ENCODE measurements at places on chromosomes 7 and 10.

- no peak for DNase-seq
Measured at GRCh38 chr7:135748770-135749169, at the start of gene FAM180A. Gene FAM180A, minus strand, starts transcription at chr7:135748813. Its CDS starts 233 bp downstream, at chr7:135748580.

- no peak for DNase-seq
Measured at GRCh38 chr7:132072873-132073272, 503.4 kb downstream of the PLXNA4 start.

- no peak for DNase-seq
Measured at GRCh38 chr10:95562341-95562965, 1.3 kb upstream of the SORBS1 start.

DNA sequence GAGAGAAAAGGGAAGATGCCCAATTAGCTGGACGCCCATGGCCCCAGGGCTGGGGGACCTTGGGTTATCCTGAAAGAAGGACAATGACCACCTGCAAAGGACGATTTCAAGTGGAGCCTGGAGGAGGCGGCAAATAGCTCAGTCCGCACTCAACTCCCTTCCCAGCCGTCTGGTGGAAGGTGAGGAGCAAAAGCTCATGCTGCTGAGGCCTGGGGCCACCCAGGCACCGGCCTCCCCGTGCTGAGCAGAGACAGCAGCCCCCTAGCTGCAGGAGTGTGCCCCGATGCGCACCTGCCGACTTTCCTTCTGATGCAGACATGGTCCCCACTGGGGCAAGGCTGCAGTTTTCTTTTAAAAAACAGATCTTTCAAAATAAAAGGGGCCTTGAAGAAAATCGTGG, 7.9 kb downstream of the FAM20C start:
- no peak for DNase-seq

DNA sequence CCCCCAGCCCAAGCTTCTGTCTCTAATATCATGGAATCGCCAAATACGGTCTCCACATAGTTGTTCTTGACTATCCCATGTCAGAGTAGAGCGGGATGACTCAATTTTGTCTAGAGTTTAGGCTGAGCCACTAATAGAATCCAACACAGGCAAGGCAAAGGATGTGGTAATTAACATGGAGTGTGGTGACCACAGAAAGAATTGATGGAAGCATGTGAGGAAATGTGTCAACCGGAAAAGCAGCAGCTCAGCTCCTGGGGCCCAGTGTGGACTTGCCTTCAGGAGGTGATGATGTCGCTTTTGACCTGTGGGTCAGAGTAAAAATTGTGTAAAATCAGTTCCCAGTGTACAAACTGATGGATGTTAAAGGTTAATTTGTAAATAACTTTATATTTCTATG, 139.3 kb upstream of the KLF6 start:
- DNase-seq, result no peak

- DNase-seq, result no peak
Measured at GRCh38 chr10:1576467-1577372, 160.6 kb downstream of the ADARB2 start.

- DNase-seq, result no peak
Measured at GRCh38 chr7:74494076-74494548, 40.4 kb downstream of the GTF2IRD1 start.
